T1000 (cell line): ENCODE measurements at places on chromosomes 1 and 21.

GRCh38 chr1:116514708-116515525, 55.9 kb downstream of the CD58 start:
- no peak for DNase-seq

DNA sequence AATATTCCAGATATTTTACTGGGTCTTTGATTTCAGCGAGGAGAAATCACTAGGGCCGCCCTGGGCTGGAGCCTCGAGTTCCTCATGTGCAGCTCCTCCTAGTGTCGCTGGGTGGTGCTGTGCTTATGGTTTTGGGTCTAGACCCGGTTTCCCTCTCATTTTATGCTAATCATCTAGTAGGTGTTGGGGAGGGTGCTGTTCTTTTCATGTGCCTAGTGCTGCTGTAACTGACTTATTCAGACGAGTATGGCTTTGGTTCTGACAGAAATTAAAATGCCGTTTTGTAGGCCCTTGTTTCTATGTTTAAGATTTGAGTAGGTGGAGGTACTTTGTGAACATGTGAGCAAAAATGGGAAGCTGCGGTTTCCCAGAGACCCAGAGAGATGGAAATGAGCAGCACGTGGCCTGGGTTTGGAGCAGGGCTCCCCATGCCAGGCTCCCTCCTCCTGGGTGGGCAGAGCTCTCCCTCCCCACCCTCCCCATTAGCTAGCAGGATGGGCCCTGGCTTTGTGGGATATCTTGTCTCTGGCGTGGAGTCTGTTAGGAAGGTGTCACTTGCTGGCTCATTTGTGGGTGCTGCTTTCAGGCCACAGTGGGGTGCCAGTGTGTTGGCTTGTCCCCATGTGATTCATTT, 74.0 kb upstream of the GPR88 start:
- no peak for DNase-seq

GRCh38 chr1:231871471-231871870, 244.9 kb downstream of the DISC1 start:
- no peak for DNase-seq

DNA sequence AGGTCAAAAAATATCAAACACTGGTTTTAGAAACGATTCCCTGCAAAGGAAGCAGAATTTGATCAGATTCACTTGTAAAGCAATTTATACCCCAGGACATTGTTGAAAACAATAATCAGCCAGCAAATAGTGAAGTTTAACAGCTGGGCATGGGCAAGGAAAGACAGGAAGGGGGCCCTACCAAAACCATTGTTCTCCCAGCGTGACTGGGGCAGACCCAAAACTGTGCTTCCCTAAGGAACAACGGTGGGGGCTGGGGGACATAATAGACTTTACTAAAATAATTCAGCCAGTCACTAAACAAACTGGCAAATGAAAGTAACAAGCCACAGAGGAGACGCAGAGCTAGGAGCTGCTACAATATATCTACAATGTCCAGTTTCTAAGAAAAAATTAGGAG, 100.2 kb downstream of the AHCTF1 start:
- no peak for DNase-seq

GRCh38 chr1:241266121-241266520, 90.9 kb downstream of the RGS7 start:
- no peak for DNase-seq
